ENCODE measurements at places on chromosomes 2 and 18.

GRCh38 chr18:79579807-79580497 is 99.7 kb upstream of the CTDP1 start:
- DNase-seq = no peak

- DNase-seq = no peak
Observed at GRCh38 chr2:187614756-187615155, 60.5 kb upstream of the TFPI start.

- DNase-seq = peak; percentile 14
Observed at GRCh38 chr2:241315879-241316631, at the start of gene SEPTIN2. Gene SEPTIN2 (plus strand): TSS chr2:241315925. CDS start chr2:241324233, 8,308 bp downstream.

- DNase-seq = no peak
Observed at GRCh38 chr2:176934131-176934530, 278.5 kb upstream of the HNRNPA3 start.

DNA sequence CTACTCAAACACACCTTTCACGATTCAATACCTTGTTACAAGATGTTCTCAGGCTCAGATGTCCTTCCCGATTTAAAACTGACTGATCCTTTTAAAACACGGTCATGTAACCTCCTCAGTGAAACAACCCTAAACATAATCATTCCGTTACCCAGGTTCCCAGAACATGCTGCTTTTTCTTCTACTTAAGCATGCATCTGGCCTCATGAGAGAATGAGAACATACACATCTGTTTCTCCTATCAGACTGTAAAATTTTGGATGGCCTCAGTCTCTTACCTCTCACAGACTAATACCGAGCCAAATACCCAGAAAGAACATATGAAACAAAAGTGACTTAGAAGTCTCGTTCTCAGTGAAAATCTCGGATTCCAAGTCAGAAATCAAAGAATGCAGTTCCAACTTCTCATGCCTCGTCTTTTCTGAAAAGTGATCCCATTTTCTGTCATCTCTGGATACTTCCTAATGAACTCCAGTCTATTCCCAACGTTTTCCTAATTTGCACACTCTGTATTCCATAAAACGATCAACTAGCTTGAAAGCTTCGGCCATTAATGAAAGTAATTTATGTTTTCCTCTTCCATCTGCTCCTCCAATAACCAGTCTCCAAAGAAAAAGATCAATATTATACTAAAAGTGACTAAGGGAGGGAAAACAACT is 919 bp downstream of the SF3B1 start:
- DNase-seq = no peak

DNA sequence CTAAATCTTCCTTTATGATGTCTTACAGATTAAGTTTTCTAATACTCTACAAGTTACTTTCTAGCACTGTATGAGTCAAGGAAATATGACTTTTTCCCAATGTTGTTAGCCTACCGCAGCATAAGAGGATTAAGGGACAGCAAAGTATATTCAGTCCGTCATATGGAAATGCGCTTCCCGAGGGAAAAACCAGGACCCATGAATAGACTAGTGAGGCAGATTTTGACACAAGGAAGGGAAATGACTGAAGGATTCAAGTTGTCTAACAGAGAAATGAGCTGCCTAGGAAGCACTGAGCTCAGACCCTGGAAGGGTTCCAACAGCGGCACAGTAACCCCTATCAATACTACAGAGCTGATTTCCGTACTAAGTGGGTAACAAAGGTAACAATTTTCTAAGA is 12.0 kb downstream of the SEPTIN10 start:
- DNase-seq = no peak

DNA sequence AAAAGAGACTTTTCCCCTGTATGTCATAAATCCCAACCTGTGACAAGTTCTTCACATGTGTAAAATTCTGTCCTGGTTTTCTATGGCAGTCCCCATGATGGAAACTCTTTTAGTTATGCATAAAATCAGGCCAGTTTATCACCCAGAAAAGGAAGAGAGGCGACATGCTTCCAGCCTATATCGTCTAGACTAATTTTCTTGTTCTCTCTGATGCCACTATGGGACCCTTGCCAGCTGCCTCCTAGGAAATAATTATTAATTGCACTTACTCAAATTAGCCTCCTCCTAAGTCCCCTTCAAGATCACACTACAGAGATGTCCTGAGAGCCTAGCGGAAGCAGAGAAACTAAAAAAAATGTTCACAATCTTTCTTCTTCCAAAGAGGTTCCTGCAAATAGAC is 722.4 kb downstream of the NRXN1 start:
- DNase-seq = no peak

- DNase-seq = no peak
Observed at GRCh38 chr2:63073994-63074393, 23.4 kb downstream of the OTX1 start.

DNA sequence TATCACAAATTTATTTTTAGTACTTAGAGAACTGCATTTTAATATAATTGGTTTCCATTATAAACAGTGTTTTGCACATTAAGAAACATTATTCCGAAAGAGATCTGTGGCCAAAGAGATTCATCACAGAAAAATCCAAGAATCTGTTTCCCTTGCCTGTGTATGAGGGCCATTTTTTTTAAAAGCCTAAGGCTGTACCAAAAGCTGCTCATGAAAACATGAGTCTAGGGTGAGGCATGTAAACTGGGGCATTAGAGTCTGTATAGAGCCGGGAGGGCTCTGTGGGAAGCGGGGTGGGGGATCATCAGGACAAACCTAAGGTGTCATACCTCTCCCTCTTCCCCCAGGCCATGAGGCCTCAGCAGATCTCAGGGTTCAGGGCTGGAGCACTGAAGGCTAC is 223.8 kb downstream of the FBXO15 start:
- DNase-seq = no peak

DNA sequence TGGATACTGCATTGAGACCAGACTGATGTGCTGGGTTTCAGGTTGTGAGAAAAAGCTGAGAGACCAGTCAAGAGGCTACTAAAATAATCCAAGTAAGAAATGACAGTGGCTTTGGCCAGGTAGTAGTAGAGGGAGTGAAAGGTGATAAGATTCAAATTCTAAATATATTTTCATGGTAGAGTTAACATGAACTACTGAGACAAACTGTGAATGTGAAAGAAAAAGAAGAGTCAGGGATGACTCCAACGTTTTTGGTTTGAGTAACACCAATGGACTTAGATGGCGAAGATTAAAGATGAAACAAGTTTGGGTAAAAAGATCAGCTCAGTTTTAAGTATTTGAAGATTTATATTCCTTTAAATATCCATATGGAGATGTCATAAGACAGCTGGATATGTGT is 209.4 kb downstream of the ZEB2 start:
- no peak for DNase-seq

DNA sequence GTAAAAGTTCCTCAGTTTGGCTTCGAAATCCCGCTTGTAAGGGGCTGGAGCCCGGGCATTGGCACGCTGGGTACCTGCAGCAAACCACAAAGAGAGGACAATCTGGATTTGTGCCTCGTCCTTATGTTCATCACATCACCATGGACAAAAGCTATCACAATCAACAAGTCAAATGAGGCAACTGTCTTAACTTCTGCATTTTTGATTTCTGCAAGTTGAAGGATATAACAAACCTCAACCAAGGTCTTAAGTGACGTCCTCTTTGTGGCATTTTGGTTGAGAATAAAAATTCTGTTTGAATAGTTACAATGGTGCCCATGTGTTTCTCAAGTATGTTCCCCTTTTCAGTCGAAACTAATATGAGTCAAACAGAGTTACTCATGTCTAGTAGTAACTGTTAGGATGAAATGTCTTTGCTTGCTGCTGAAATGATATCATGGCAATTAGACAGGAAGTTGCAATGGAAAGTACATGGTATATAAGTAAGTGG is 70.8 kb upstream of the STK17B start:
- no peak for DNase-seq

DNA sequence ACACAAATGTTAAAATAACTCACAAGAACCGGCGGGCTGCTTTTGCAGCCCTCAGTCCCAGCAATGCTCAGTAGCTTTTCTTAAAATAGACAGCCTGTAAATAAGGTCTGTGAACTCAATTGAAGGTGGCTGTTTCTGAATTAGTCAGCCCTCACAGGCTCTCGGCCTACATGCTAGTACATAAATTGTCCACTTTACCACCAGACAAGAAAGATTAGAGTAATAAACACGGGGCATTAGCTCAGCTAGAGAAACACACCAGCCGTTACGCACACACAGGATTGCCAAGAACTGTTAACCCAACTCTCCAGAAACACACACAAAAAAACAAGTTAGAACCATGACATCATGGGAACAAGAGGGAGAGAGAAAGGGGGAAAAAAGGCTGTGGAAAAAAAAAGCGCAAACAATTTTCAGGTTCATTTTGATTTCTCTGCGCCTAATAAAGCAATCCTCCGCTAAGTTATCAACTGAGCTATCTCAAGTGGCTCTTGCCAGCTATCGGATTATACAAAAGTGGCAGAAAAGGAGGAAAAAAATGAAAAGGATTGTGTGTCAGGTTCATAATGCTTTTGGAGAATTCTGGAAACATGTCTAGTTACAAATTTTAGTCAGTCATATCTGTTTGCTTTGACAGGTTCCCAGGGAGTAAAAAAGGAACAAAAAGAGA is 89.1 kb downstream of the ZEB2 start:
- peak; percentile 34 for DNase-seq

- no peak for DNase-seq
Observed at GRCh38 chr18:48831113-48831759, 119.5 kb downstream of the SMAD7 start.

- no peak for DNase-seq
Observed at GRCh38 chr2:226399006-226399405, 400.6 kb downstream of the IRS1 start.

- DNase-seq = no peak
Observed at GRCh38 chr2:188534875-188535274, 243.2 kb downstream of the GULP1 start.

- DNase-seq = no peak
Observed at GRCh38 chr2:97742381-97742847, 29.0 kb downstream of the ZAP70 start.

DNA sequence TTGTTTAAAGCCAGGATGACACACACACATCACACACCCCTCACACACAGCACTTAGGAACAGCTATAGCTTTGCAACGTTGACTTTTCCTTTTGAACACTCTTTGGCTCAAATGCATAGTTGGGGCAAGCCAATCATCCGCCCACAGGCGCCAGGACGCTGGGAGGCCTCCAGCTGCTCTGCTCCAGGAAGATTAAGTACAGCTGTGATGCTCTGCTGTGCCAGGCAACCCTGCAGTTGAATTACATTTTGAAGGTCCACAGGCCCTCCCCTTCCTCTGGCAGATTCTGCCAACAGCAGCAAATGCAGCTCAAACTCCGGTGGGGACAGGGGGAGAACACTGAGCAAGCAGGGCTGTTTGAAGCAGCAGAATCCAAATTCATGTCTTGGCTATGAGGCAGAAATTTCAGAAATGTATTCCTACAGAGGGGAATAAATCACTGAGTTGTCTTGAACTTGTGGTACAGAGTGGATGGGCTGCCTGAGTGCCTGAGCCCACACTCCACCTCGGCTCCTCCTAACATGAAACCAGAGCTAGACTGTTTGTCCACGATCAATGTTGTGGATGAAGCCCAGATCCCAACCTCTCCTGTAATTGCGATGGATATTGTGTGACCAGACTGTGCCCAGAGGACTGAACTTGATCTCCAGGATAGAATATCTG is 86.5 kb upstream of the PPP1CB start:
- DNase-seq = no peak

GRCh38 chr2:47309952-47310800 is 92.8 kb upstream of the MSH2 start:
- peak; percentile 9 for DNase-seq

GRCh38 chr2:17878281-17879136 is at the start of gene KCNS3:
Gene KCNS3 (plus strand): TSS chr2:17878667. CDS start chr2:17931009, 52,342 bp downstream.
- DNase-seq = peak; percentile 71

DNA sequence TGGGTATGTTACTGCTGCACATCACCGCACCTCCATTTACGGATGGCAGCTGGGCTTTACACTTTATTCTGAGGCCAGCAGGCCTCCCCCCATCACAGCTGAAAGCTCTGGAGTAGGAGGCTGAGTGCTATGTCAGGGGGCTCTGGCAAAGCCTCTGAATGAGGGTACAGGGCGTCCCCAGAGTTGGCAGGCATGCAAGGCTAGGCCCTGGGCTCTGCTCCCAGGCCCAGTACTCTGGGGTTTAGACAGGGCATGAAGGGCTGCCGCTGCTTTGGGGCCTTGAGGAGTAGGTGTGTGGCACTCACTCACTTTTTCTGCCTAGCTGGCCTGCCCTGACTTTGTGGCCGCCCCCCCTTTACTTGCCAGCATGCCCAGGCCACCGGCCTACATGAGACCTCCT is 90.8 kb downstream of the WDSUB1 start:
- DNase-seq = no peak

DNA sequence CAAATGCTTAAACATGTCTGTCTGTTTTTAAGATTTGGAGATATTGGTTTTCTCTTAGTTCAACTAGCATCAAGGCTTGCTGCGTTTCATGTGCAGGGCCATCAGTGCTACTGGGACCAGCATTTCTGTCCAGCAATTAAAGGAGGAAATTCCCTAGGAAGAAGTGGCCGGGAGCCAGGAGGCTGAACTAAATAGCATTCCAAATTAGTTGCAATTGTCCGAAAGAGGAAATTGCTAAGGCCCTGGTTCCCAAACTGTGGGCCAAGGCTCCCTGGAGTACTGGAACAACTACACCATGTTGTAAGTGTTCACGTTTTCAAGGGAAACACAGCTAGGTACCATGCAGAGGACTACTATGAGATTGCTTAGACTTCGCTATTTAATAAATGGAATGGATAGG is 257.9 kb downstream of the PTPRM start:
- no peak for DNase-seq

DNA sequence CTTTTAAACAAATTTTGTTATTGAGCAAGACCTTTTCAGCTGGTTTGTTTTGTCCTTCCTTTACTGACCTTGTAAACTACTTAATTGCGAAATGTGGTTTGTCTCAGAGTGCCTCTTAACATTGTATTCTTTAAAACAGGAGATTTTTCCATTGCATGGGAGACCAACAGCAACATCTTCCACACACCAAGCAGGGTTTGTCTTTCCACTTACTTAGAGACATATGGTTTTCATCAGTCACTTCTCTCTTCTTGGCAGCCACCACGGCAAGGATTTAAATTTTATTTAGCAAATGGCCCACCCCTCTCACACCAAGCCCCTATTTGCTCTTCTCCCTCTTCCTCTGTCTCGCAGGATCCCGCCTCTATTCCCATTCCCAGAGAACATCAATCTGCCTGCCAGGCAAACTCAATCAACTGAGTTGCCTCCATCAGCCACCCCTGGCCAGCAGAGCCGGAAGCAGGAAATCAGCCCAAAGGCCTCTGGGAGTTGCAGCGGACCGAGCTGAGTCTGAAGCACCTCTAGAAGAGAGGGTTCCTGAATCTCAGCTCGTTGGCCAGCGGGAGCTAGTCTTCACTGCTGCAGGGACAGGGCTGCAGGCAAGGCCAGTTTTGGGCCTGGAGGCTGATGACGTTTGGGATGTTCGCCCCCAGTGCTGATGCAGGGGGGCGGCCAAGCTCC is 11.3 kb upstream of the CIB4 start:
- DNase-seq = no peak

DNA sequence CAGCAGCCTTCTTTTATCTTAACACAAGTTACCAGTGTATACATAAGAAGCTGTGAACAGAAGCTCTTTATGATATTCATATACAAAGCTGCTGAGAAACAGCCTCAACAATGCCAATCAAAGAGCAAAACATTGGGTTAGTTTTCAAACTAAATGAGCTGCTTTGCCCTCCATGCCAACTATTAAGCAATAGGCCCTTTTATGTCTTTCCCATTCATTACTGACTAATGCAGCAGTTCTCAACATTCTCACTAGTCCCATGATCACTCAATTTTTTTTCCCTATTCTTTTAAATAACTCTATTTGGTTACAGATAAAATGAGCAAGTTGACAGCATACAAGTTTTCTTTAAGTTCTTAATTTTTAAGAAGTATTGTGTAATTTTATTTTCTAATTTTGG is 57.9 kb upstream of the FRZB start:
- no peak for DNase-seq

Data from NCI-H2171 (cell line).